ENCODE measurements at places on chromosomes 7 and 10.

GRCh38 chr7:77439572-77439971 is 23.4 kb upstream of the GSAP start:
- no peak for DNase-seq

- DNase-seq: no peak
These were observed 479.2 kb downstream of the HTR7 start for GRCh38 chr10:90378524-90379076.

- DNase-seq: no peak
These were observed 35.8 kb upstream of the NRF1 start for GRCh38 chr7:129575699-129576098.

- no peak for DNase-seq
These were observed 19.4 kb downstream of the C1GALT1 start for GRCh38 chr7:7201578-7202374.

DNA sequence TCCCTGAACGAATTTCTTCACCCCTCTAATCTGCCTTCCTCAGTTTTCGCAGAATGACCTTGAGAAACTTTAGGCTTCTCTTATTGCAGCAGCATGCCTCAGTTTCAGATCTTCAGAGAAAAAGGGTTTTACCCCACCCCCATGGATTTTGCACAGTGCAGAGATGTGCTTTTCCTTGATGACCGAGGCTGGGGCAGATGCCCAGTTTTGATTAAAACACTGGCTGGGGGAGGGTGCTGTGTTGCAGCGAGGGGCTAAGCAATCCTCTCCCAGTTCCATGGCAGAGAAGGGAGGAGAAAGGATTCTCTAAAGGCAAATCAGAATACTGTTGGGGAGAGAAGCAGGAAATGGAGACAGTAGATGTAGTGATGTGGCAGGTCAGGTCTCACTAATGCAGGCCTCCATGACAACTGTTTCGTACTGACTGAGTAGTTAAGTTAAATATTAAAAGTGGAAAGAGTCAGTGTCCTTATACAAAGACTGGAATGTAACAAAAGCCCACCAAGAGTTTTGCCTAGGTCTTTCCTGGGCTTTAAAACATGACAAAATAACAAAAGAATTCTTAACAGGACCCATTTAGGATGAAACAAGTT is 50.8 kb upstream of the PDZD8 start:
- DNase-seq: no peak

DNA sequence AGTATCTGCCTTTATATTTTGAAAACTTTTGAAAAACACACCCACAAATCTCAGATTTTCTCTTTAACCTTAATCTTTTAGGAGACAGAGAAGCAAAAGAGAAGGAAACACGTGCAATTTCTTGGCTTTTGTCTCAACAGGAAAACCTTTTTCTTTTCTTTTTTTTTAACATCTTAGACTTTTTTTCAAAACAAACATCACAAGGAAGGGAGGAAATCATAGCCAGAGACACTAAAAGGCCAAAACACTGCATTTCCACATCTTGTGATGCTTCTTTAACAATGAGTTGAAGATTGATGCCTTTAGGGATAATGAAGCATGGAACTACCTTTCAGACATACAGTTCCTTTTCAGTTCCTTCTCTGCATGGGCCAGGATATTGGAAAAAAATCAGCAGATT is 136.6 kb upstream of the NRBF2 start:
- peak; percentile 53 for DNase-seq

DNA sequence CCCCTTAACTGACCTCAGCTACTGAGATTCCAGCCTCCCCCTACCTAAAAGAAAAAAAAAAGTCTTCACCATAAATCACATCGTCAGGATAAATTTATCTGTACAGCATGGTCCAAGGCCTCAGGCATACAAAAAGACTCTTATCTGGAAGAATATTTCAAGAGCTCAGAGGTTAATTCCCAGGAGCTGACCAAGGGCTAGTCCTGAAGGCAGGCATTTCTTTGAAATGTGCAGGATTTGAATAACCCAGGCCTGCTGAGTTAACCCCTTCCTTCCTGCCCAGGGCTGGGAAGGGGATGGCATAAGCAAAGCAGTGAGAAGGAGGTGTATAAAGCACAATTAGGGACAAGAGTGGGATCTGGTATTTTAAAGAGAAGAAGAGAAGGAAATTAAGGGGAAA is 111.2 kb downstream of the RNLS start:
- no peak for DNase-seq

DNA sequence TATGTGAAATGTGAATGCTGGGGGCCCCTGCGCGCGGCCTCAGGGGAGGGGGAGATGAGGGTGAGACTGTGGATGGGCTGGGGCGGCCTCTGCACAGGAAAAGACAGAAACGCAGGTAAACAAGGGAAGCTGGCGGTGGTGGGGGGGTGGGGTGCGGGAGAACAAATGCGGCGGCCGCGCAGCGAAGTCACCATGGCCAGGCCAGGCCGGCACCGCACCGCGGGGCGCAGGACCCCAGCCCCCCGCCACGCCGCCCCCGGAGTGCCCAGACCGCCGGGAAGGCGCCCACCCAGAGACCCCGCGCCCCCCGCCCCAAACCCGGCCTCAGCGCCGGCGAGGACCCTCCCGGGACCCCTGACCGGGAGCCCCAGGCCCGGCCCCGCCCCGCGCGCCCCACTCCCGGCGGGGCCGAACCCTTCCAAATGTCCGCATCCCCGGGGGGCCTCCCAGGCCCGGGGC is 14.5 kb upstream of the DNAAF5 start:
- no peak for DNase-seq

GRCh38 chr7:11743016-11743415 is 89.0 kb downstream of the THSD7A start:
- DNase-seq: no peak

DNA sequence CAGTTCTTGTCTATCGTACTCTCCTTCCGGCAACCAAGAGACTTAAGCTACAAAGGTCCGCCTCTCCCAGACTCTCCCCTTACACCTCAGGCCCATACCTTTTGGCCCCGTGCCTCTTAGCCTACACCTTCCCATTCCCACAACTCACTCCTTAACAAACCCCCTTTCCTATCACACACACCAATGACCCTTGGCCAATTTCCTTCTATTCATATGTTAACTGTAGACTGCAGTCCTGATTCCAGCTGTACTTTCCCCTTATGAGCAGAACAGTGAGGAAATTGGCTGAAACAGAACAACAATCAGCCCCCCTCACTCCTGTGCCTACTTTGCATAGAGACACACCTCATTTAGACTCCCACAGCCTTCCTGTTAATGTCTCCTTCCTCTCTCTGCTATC is 1.4 kb upstream of the TMEM139 start:
- DNase-seq: no peak

DNA sequence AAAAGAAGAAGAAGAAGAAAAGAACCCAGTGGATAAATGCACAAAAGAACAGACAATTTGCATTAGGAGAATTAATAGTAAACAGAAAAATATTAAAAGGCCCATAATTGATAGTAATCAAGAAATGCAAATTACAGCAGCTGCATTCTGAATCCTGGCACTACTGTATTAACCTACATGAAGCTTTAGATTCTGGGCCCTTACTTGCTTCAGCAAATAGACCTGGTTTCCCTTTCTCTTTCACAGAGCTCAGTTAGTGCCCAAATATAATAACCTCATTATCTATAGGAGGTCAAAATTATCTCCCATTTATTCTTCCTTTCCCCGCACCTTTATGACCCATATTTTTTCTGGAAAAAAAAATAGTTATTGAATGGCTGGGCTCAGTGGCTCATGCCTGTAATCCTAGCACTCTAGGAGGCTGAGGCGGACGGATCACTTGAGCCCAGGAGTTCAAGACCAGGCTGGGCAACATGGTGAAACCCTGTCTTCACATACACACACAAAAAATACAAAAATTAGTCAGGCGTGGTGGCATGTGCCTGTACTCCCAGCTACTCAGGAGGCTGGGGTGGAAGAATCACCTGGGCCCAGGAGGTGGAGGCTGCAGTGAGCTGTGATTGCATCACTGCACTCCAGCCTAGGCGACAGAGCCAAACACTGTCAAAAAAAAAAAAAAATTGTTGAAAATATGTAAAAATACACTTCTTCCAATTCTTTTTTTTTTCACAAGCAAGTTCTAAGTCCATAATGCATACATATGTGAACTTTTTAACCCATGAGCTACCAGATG is 36.0 kb upstream of the PIK3AP1 start:
- DNase-seq: no peak

- DNase-seq: no peak
These were observed 9.1 kb upstream of the ZNF316 start for GRCh38 chr7:6628045-6628444.

DNA sequence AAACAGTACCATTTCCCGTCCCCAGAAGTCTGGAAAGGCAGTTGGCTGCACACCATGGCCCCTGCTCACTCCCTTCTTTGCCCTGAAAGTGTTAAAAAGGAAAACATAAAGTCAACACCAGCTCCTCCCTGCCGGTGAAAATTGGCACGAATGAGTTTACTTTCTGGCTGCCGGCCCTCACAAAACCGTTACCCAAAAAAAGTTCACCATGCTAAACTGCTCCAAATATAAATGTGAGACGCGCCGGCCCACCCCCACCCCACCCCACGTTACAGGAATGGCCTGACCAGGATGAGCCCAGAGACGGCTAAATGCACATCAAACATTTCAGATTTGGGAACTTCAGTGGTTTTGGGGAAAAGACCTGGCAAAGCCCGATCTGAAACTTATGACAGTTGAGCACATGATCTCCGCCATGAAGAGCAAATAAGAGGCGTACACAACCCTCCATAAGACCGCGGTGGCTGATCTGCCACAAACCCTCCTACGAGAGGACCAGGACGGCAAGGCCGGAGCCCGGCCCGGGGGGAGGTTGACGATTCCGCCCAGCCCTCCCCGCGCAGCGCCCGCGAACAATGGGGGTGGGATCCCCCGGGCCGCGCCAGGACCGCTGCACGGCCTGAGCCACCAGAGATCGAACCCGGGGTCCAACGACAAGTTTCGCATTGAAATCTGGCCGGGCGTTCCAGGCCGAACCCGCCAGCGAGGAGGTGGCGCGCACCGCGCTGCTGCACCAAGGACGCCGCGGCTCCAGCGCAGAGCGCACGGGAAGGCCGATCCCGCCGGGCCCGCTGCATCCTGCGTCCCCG is 952 bp downstream of the DIP2C start:
- DNase-seq: peak; percentile 49

GRCh38 chr7:34327681-34328080 is 330.3 kb upstream of the NPSR1 start:
- no peak for DNase-seq

GRCh38 chr10:102449321-102450123 is 1.8 kb downstream of the C10orf95 start:
- peak; percentile 69 for DNase-seq

DNA sequence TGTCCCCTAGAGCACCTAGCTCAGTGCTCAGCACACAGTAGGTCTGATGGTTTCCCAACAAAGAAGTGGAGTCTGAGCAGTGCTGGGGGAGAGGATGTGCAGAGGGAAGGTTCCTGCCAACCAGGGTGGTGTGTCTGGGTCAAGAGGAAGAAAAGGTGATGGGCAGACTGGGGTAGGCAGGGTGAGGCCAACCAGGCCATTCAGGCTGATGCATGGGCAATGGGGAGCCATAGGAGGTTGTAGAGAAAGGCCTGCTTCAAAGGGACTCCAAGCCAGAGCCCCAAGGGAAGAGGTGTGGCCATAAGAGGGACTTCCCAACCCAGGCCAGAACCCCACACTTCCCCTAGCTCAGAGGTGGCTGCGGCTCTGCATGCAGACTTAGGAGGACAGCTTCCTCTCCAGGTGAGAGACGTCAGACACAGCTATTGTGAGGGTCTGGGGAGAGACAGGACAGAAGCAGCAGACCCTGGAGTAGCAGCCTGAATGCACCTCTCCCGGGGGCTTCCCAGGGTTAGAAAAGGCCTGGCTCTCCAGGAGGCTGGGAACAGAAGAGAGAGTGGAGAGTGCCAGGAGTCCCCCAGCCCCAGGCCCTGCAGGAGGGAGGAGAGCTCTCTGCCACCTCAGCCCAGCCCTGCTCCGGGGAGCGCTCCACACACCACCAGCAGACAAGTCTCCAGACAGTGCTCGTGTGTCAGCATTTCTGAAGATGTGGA is 87.4 kb upstream of the ZMIZ1 start:
- no peak for DNase-seq

GRCh38 chr10:124308056-124308645 is 110.6 kb downstream of the OAT start:
- no peak for DNase-seq

GRCh38 chr7:41573443-41573842 is 129.4 kb downstream of the INHBA start:
- DNase-seq: no peak

DNA sequence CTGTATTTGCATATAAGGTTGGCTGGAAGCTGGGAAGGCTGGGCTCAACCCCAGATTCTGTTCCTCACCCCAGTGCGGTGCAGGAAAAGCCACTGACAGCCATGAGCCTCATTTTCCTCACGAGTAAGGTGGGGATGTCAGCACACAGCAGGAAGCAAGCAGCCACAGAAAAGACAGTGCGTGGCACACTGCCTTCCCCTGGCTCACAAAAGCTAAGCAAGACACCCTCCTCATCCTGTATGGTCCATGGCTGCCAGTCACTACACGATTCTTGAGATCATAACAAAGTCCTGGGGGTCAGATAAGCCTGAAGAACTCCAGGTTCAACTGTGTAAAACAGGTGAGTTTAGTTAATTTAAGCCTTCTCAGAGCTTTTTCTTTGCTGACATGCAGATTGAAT is 28.9 kb upstream of the DDC start:
- DNase-seq: no peak

GRCh38 chr7:100604976-100605911 is 3.1 kb downstream of the PCOLCE start:
- DNase-seq: no peak

GRCh38 chr10:124138883-124139348 is 45.5 kb upstream of the CHST15 start:
- no peak for DNase-seq

- peak; percentile 31 for DNase-seq
These were observed 127.0 kb downstream of the LYZL1 start for GRCh38 chr10:29415876-29416275.

- no peak for DNase-seq
These were observed 1093.6 kb upstream of the AUTS2 start for GRCh38 chr7:68504716-68505115.

GRCh38 chr10:86267286-86268195 is 99.1 kb downstream of the GRID1 start:
- no peak for DNase-seq

DNA sequence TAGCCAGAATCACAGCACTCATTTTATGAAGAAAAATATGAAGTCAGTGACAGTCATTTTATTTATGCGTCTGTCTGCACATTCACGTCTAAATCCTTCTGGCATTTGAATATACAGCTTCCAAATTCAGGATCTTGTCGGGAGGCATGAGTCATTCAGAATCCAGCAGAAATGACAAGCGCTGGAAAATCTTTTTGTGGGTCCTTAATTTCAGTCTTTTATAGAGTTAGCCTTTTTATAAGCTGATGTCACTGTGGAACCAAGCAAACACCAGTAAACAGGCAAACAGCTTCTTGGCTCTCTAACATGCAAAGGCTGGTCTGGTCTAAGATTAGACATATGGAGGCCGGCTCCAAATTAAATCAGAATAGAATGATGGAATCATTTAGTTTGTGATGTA is 388.2 kb upstream of the TEX47 start:
- no peak for DNase-seq

DNA sequence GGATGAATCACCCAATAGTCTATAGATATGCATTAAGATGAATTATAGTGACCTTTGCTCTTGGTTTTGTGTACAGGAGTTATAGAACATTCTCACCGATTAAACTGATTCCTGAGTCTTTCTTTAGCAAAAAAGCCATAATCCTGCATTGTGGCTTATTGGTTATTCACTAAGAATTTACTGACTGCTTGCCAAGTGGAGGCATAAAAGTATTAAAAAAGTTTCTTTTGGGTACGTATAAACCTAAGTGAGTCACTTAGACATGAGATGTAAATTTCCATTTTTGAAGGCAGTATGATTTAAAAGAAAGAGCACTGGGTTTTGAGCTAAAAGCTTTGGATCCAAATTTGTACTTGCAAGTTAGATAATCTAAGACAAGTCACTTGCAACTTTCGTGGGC is 100.7 kb downstream of the CDK6 start:
- peak; percentile 44 for DNase-seq

All from fibroblast of pulmonary artery (primary cell).